SW480 (cell line): ENCODE measurements at places on chromosomes 3 and 15.

DNA sequence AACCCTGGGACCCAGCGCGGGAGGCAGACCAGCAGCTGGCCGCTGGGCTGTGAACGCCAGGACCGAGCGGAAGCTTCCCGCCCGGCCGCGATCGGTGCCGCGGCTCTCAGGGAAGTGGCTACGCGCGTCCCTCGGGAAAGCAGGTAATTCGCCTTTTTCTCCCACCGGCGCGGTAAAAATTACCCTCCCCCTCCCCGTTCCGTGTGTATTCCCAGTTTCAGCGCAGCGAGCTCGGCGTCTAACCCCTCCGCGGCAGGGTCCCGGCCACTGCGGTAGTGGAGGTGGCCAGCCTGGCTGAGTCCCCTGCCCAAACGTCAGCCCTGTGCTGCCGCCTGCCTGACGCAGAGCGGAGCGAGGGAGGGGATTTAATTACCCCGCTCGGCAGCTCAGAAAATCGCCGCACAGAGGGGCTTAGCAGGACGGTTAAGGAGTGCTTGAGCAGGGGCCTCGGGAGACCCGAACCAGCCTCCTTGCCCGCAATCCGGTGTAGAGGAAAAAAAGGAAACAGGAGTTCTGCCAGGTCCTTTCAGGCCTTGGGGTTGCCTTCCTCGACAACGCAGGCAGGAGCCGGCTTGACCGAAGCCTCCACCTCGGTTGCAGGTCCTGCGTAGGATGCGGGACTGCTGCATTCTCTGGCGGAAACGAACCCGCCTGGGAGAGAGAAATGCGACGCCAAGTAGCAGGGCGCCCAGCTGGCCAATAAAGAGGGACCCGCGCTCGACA is 2.9 kb downstream of the GATA2 start:
- no peak for DNase-seq

DNA sequence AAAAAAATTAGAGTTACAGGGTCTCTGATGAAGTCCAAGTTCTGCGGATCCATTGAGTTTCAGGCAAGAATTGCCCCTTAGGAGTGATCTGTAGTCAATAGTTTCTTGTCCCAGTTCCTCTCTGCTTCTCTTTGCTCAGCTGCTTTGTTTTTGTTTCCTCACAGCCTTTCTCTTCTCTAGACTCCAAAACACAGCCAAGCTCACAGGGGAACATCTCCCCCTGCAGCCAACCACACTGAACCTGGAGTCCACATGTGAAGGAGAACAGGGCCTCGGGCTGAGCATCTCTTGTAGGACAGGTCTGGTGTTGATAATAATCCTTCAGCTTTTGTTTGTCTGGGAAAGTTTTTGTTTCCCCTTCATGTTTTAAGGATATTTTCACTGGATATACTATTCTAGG is 202.6 kb upstream of the ATP10A start:
- DNase-seq = no peak

GRCh38 chr3:19103510-19103909 is 44.8 kb upstream of the KCNH8 start:
- DNase-seq = no peak

DNA sequence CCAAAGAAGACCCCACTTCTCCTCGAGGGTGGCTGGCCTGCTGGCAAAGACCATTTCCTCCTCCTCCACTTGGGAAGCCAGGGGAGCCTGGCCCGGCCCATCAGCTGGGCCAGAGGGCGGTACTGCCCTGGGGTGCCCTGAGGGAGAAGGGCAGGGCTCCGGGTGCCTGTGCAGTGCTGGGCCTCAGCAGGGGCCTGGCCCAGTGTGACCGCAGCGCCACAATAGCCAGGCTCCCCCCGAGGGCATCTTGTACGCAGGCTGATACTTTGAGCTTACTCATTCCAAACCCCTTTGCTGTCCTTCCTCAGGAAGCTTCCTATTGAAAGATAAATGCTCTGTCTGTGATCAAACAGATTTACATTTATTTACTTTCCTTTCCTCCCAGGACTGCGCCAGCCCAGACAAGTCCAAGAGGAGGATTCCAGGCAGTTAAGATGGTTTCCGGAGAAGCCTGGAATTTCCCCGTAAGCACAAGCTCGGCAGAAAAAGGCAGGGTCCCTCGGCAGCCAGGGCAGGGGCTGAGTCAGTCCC is 240.1 kb downstream of the XXYLT1 start:
- peak; percentile 89 for DNase-seq

DNA sequence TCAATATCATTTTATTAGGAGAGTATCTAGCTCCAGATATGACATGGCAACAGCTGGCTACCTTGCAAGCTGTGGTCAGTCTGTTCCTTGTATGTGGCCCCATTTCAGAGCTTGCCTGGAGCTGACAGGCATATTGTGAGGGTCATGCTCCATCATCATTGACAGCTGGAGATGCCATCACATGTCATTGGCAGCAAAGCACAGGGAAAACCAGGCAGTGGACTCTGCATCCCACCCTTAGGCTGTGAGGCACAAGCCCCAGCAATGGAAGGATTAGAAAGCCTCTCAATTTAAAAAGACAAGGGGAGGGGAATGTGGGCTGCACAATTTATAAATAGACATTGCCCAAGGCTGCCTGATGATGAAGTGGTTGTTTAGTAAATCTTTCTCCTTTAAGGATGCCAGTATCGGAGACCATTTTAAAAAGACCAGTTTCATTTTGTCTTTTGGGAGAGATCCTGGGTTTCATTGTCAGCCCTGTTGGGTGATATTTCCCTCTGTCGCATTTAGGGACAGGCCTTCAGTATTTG is 27.9 kb downstream of the LNP1 start:
- DNase-seq = no peak

DNA sequence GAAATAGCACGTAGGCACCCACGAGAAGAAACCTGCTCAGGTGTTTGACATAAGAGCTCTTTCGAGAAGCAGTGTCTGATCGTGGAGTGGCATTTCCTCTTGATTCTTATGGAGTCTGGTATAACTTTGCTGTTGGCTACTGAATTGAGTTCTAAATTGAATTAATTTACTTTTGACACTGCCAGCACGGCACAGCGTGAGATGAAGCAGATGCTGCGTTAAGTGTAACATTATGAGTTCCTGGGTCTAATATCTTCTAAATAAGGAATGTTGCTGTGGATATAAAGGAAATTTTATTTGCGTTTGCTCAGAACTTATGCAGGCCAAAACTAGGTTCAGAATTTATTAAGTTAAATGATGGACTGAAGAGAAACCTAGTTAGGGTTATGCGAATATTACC is 919.9 kb downstream of the TUSC7 start:
- no peak for DNase-seq

GRCh38 chr3:14019459-14019858 is 105.2 kb downstream of the CHCHD4 start:
- no peak for DNase-seq

DNA sequence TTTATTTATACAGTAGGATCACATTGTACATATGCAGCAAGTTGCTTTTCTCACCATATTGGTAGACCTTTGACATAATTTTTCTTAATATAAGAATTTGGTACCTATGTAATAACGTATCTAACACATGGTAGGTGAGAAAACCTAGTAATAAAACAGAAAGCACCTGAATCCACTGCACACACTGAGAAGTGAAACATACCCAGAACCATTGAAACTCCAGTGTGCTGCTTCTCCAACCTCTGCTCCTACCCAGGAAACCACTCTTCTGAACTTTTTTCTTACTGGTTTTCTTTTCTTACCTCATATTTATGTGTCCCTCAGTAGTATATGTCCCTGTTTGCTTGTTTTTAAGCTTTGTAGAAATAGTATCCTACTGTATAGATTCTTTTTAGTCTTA is 293.0 kb downstream of the UBE2E2 start:
- no peak for DNase-seq

DNA sequence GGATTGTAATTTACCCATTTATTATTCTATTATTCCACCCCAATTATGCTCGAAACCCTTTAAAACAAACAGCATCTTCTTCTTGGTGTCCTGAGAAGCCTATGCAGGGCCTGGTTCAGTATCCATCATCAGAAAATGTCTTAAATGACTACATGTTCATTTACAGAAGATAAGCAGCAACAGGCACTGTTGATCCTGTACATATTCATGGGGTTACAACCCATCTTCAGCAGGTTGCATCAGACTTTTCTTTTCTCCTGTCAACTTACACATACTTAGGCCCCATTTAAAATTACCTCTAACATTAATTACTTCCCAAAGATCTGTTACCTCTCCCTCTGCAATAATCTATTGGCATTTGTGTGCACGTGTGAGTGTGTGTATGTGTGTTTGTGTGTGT is 18.9 kb downstream of the TUSC7 start:
- no peak for DNase-seq

GRCh38 chr3:29581311-29581710 is 300.4 kb downstream of the RBMS3 start:
- DNase-seq = no peak

DNA sequence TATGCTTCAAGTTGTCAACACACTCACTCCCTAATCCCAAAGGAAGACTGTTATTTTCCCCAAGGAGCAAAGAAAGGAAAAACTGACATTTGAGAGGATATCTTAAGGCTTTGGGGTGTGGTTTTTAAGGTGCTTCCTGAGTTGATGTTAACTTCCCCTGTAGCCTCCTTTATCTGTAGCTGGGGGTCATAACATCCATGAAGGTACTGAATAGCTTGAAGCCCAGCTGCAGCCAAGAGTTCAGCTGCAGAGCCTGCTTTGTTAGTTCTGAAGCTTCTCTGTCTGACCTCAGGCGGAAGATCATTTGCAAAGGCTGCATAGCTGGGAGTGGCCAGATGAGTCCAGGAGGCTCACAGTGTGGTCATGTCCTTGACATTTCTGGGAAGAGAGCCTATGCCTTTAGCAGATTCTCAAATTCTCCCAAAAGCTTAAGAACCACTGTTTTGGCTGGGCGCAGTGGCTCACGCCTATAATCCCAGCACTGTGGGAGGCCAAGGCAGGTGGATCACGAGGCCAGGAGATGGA is 165.4 kb downstream of the SV2B start:
- no peak for DNase-seq

GRCh38 chr3:161879470-161879869 is 382.9 kb downstream of the OTOL1 start:
- no peak for DNase-seq

DNA sequence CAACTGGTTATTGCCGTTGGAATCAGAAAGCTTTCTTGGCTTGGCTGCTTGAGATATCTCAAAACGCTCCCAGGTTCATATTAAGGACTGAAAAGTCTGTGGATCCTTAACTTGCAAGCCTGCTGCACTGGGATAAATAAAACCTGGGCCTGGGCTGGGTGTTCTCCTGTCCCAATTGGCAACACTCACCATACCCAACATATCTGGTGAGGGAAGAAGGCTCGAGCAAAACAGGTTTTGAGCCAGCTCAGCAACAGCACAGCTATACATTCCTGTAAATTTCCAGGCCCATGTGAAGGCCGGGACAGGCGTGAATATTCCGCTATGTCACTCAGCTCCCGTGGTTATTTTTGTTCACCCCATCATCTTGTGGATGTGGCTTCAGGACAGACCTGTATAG is 169.0 kb upstream of the BCL6 start:
- DNase-seq = no peak

DNA sequence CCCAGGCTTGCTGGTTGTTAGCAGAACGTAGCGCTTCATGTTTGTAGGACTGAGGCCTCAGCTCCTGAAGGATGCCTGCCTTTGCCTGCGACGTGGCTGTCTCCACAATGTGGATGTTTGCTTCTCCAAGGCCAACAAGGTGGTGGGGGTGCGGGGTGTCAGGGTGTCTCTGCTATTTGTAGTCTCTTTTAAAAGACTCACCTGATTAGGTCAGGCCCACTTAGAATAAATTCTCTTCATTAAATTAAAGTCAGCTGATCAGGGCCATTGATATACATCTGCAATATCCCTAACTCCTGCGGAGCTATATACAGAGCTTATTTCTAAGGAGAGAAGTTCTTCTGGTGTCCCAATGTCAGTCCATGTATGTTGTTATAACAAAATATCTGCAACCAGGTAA is 44.8 kb downstream of the PTPRG start:
- no peak for DNase-seq
